ENCODE measurements at places on chromosomes 2 and 18. TPM values are rescaled to one million over a fixed set of nuclear protein-coding genes. Genes with fewer than 3 reads are reported as not detected.

DNAJC5G gene
- total RNA-seq = not detected

IL1RL2 gene
- 0.47 TPM for total RNA-seq

TNFRSF11A gene
- 1.6 TPM for total RNA-seq

NEU4 gene
- total RNA-seq = 0.31 TPM

TAF4B gene
- 4.7 TPM for total RNA-seq

G6PC2 gene
- total RNA-seq = not detected

SRBD1 gene
- 78.6 TPM for total RNA-seq

BCL11A gene
- 128 TPM for total RNA-seq

ITPRIPL1 gene
- 7.5 TPM for total RNA-seq

CCDC85A gene
- 38.8 TPM for total RNA-seq

MATN3 gene
- total RNA-seq = 1.1 TPM

RUFY4 gene
- 0.78 TPM for total RNA-seq

RAX gene
- total RNA-seq = not detected

SNORC gene
- total RNA-seq = 1.6 TPM

UGT1A8 gene
- total RNA-seq = not detected

RESP18 gene
- not detected for total RNA-seq

LAMA1 gene
- total RNA-seq = 15.1 TPM

SAP130 gene
- total RNA-seq = 5.9 TPM

ASB18 gene
- total RNA-seq = 0.78 TPM

RNF125 gene
- 1.1 TPM for total RNA-seq

COL4A4 gene
- 0.78 TPM for total RNA-seq

GPAT2 gene
- 1.6 TPM for total RNA-seq

SERPINB10 gene
- not detected for total RNA-seq

CACNB4 gene
- total RNA-seq = 70.2 TPM

FSIP2 gene
- total RNA-seq = 8.6 TPM

HRH4 gene
- not detected for total RNA-seq

NT5DC4 gene
- not detected for total RNA-seq

TEX44 gene
- total RNA-seq = not detected

TTC21B gene
- total RNA-seq = 68.3 TPM

GNAL gene
- 49.8 TPM for total RNA-seq

RIT2 gene
- total RNA-seq = 21.8 TPM

CASP10 gene
- 2.0 TPM for total RNA-seq

TMEM214 gene
- 7.8 TPM for total RNA-seq

DSG1 gene
- 0.16 TPM for total RNA-seq

CCDC68 gene
- 0.62 TPM for total RNA-seq

B3GNT7 gene
- 1.2 TPM for total RNA-seq

UPP2 gene
- total RNA-seq = 1.7 TPM

SCN2A gene
- total RNA-seq = 219 TPM

UGT1A5 gene
- not detected for total RNA-seq

LBX2 gene
- not detected for total RNA-seq

PLEKHA3 gene
- 16.1 TPM for total RNA-seq

MLPH gene
- 0.94 TPM for total RNA-seq

STEAP3 gene
- not detected for total RNA-seq

TFPI gene
- total RNA-seq = 35.2 TPM

RAB6C gene
- 0.78 TPM for total RNA-seq

AGXT gene
- total RNA-seq = not detected

STON1 gene
- 9.4 TPM for total RNA-seq

NMS gene
- not detected for total RNA-seq

MROH2A gene
- total RNA-seq = not detected

ST8SIA3 gene
- 7.2 TPM for total RNA-seq

RGPD4 gene
- not detected for total RNA-seq

C1QL2 gene
- 1.6 TPM for total RNA-seq

SULT1C2 gene
- total RNA-seq = 0.62 TPM

CHPF gene
- 25.9 TPM for total RNA-seq

CDKL4 gene
- 10.1 TPM for total RNA-seq

ABHD1 gene
- total RNA-seq = 0.31 TPM

DYSF gene
- 0.47 TPM for total RNA-seq

All from occipital lobe (tissue), 3 donors.